ENCODE measurements at places on chromosomes 7 and 10.

- DNase-seq: no peak
Measured at GRCh38 chr7:157358753-157359096, 21.9 kb downstream of the DNAJB6 start.

GRCh38 chr10:111990734-111991133 lies 192.8 kb downstream of the GPAM start:
- DNase-seq: no peak

GRCh38 chr7:70498232-70498992 lies 633.5 kb upstream of the GALNT17 start:
- no peak for DNase-seq

GRCh38 chr10:61021926-61022325 lies 77.9 kb upstream of the RHOBTB1 start:
- no peak for DNase-seq

DNA sequence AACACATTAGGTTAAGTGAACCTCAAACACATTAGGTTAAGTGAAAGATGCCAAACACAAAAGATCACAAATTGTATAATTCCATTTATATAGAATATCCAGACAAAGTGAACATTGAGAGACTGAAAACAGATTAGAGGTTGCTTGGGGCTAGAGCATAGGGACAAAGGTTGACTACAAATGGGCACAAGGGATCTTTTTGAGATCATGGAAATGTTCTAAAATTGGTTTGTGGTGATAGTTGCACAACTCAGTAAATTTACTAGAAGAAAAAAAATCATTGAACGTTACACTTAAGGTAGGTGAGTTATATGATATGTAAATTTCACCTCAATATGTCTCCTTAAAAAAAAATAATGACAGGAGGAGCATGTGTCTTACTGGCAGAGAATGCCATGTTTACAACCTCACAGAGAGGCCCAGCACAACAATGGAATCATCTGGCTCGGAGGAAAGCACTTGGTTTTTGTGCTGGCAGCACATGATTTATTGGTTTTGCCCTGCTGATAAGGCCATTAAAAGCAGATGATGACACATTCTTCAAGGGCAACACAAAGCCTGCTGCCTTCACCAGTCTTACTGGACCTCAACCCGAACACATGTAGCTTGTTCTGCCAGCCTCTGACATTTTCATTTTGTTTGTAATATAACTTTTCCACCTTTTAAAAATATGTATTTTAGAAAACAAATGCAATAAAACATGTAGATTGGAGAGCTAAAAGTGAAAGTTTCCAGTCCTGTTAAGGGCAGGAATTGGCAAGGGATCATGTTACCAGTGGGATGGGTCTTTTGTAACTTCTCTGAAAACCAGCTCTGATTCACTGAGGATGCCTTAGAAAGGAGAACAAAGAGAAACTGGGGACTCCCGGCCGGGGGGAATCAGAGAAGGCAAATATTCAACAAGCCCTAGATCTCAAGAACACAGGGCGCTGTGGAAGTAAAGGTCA lies 11.9 kb upstream of the LMOD2 start:
- no peak for DNase-seq

- DNase-seq: no peak
Measured at GRCh38 chr10:103641326-103641725, 147.8 kb downstream of the NEURL1 start.
